ENCODE measurements at places on chromosomes 4 and X.

DNA sequence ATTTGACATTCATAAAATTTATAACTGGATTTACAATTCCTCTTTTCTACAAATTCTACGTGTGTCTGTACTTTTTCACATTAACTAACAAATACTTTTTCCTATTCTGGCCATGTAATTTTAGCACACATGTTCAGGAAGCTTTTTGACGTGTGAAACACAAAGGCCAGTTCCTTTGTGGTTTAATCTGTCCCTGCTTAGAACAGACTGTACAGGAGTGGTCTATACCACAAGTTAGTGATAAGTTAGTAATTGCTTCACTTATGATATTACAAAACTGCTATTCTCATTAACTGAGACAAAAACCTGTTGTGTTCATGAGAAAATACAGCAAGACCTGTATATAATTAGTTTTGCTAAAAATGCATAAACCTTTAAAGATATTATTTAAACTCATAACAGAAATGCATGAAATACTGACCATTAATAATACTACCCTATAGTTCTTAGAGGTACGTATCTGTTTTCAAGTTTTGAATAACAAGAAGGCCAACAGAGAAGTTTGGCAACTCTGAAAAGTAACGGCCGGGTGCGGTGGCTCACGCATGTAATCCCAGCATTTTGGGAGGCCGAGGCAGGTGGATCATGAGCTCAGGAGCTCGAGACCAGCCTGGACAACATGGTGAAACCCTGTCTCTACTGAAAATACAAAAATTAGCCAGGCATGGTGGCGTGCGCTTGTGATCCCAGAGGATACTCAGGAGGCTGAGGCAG lies 13.7 kb upstream of the AREG start:
- H3K27ac ChIP-seq = no peak overlapping the region
- no peak for DNase-seq
- H3K36me3 ChIP-seq = no peaks in the 10 kb centered on the region
- H3K4me1 ChIP-seq = no peaks in the 10 kb centered on the region

DNA sequence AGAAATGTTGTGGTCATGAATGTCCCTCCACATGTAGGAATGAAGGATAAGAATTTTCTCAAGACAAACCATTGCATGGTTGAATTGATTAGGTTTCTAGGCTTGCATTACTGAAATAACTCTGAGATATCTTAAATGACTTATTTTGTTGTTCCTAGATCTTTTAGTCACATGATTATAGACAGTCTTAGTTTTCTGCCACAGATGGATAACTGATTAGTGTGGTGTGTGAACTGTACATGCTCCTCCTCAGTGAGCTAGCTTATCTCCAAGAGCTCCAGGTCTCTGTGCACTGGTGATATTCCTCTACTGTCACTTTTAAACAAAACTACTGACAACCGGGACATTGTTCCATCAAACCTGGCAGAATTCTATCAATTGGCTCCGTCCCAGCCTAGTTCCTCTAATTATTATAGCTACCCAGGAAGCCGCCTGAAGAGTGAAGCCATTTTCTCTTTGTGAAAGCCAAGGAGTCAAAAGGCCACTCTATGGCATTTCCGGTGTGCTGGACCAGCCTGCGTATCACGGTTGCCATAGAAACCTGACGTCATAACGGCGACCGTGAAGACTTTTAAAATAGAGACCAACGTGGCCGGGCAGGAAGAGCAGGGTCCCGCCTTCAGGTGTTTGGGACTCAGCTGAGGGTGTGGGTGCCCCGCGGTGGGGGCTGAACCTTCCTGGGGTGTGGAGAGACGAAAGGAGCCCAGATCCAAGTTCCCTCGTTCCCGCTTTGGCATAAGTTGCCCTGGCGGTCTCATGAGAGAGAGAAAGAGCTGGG lies 28.1 kb downstream of the BEX3 start:
- no peaks in the 10 kb centered on the region for H3K4me1 ChIP-seq
- peak overlapping the region; percentile 34 for H3K4me3 ChIP-seq
- no peaks in the 10 kb centered on the region for H3K27me3 ChIP-seq
- H3K36me3 ChIP-seq = no peaks in the 10 kb centered on the region
- DNase-seq = peak; percentile 92

GRCh38 chrX:135095715-135096114 lies 24.6 kb downstream of the ETDB start:
- no peak for DNase-seq
- H3K36me3 ChIP-seq = no peaks in the 10 kb centered on the region
- H3K4me3 ChIP-seq = no peak overlapping the region
- no peaks in the 10 kb centered on the region for H3K4me1 ChIP-seq
- H3K27ac ChIP-seq = no peak overlapping the region
- H3K27me3 ChIP-seq = peaks cover 4% of the 10 kb centered on the region

DNA sequence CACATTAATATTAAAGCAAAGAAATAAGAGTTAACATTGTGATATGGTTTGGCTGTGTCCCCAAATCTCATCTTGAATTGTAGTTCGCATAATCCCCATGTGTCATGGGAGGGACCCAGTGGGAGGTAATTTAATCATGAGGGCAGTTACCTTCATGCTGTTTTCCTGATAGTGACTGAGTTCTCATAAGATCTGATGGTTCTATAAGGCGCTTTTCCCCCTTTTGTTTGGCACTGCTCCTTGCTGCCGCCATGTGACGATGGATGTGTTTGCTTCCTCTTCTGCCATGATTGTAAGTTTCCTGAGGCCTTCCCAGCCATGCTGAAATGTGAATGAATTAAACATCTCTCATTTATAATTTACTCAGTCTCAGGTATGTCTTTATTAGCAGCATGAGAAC lies 153.8 kb upstream of the GALNT7 start:
- no peaks in the 10 kb centered on the region for H3K27me3 ChIP-seq
- DNase-seq = no peak
- H3K27ac ChIP-seq = no peak overlapping the region
- H3K4me1 ChIP-seq = peaks cover 6% of the 10 kb centered on the region

DNA sequence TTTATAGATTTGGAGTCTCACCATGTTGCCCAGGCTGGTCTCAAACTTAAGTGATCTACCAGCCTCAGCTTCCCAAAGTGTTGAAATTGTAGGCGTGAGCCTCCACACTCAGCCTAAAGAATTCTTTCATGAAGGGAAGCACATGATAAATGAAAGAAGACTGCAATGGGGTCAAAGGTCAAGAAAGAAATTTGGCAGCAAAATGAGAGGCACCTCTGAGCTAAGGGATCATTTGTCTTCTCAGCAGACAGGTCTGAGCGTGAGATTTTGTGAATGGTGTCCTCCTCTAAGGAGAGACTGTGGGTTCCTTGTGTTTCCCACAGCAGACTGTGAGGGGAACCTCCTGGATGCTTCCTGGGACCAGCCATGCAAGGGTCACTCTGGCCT lies 57.5 kb upstream of the EGFL6 start:
- no peak for DNase-seq
- no peak overlapping the region for H3K4me3 ChIP-seq
- no peak overlapping the region for H3K27ac ChIP-seq
- no peaks in the 10 kb centered on the region for H3K36me3 ChIP-seq
- no peaks in the 10 kb centered on the region for H3K27me3 ChIP-seq

All from stomach (tissue), 19 donors.